ENCODE measurements at places on chromosomes 11 and 22.
A peak's percentile ranks its signal among the peaks of the same experiment; 100 is the strongest.

DNA sequence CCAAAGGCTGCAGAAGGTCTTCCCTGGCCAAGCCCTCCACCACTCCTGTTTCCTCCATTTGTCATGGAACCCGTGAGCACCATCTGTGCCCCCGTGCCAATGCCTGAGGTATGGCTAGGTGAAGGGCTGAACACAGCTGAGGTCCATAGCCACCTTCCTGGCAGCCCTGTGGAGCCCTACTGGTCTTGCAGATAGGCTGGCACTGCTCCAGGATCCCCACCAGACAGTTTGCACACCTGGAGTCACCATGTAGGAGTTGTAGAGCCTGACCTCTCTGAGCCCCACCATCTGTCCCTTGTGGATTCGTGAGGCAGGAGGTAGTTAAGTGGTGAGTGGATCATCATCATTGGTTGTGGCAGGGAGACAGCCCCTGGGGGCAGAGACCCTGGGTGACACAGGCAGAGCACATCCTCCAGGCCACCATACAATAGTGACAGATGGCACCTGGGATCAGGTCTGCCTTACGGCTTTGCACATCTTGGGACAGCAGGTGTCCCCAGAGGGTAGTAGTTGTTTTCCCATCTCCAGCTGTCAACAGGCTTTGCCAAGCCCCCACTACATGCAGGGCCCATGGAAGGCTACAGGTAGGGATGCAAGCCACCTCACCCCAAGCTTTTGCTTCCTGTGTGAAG is 52.5 kb upstream of the SUSD2 start:
- DNase-seq: no peak

DNA sequence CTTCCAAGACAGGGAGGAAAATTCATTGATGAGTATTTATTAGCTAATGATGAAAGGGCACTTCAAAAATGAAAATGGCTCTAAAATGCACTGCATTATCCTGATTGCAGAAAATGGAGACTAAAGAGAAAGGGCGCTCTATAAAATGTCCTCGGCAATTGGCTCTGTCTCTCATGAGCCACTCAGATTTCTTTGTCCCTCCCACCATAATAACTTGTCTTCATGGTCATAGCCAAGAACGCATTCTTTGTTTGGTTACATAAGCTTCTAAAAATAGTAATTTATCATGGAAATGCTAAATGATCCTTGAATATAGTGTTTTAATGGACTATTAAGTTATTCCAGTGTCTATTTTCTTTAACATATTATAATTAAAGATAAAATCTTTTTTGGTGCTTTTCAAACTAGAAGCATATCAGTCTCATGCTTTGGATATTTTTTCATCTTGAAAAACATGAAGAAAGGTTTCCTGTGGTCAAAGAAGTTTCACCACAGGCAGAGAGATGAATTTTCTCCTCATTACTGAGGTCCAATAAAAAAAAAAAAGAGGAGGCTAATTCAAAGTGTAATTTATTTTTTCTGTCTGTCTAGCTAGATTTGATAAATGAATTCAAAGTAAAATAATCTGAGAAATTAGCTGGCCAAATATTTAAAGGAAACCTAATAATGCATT is 238.1 kb upstream of the BLID start:
- DNase-seq: no peak

- DNase-seq: no peak
Measured at GRCh38 chr11:66670816-66671215, 6.9 kb downstream of the RBM4B start.

GRCh38 chr11:114058026-114058706 is 1.3 kb upstream of the ZBTB16 start:
- DNase-seq: no peak

DNA sequence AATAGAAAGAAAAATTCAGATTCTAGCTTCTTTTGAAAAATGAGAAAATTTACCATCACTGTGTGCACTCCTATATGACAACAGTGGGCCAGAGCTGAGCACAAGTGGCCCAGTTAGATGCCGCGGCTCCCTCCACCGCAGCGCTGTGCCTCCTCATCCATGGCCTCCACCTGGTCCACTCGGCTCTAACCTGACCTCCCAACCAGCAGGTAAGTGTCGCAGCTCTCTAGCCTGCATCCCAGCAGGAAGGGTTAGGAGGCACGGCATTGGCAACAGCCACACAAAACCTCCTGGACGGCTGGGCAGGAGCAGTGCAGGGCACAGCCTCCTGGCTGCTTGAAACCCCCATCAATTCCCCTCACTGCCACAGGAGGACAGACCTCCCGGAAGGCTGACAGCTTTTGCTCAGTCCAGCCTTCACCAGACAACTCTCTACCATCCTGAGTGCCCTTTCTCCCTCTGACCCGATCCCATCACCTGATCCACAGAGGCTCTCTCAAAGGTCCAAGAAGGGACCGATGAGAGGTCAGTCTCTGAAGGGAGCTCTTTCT is 76.1 kb downstream of the RPL27A start:
- no peak for DNase-seq

DNA sequence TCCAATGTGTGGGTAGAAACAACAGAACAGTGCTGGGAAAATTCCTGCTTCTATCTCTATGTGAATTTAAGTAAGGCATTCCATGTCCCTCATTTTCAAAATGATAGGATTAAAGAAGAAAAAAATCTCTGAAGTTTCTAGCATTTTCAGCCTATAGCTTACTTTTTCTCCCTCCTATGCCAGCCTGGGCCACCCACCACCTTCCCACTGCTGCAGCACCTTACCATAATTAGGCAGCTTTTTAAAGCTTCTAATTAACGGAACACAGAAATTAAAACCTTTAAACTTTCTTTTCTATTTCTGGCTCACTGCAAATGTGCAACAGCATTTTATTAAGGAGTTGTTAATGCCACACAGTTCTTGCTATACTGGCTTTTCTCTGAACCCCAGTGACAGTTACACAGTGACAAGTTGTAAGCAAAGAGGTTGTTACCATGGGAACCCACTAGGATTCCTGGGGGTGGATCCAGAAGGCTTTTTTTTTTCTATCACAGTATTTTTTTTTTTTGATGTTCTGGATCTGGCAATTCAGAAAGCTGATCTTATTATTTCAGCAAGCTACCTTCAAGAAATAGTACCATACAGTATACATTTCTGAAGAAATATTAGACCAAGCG is 20.2 kb downstream of the CELF1 start:
- no peak for DNase-seq

DNA sequence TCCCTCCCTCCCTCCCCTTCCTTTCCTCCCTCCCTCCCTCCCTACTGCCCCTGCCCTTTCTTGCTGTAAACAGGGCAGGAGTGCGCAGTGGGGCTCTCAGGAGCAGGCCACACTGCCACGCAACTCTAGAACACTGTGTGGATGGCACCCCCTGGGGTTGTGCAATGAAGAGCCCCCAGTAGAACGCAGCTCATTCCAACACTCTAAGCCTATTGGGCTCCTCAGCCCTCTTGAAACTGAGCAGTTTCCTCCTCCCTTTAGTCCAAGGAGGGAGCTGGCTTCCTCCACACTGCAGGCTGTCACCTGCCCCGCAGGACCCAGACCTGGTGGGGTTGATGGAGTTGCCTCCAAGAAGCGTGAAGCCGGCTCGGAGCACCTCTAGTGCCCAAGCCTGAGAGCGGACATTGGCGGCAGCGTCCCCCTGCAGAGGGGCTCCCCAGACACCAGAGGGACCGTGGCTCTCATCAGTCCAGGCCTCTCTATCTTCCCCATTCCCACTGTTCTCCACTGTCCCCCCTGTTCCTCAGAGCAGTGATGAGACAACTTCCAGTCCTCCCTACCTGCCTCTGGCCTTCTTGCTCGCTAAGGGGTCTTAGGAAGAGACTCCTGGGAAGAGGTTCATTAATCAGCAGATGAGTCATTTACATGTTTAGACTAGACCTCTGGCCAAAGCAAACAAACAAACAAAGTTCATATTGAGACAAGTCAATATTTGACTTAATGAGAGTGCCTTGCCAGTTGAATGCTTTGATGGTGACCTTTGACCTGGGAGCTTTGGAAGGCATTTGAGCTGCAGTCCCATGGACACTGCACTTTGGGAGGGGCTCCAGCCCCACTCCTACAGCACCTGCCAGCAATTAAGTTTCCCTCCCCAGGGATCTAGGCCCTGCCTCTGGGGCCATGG is 64.0 kb downstream of the RPUSD4 start:
- peak; percentile 6 for DNase-seq

- DNase-seq: no peak
Measured at GRCh38 chr22:46407748-46408147, 72.2 kb downstream of the TRMU start.

DNA sequence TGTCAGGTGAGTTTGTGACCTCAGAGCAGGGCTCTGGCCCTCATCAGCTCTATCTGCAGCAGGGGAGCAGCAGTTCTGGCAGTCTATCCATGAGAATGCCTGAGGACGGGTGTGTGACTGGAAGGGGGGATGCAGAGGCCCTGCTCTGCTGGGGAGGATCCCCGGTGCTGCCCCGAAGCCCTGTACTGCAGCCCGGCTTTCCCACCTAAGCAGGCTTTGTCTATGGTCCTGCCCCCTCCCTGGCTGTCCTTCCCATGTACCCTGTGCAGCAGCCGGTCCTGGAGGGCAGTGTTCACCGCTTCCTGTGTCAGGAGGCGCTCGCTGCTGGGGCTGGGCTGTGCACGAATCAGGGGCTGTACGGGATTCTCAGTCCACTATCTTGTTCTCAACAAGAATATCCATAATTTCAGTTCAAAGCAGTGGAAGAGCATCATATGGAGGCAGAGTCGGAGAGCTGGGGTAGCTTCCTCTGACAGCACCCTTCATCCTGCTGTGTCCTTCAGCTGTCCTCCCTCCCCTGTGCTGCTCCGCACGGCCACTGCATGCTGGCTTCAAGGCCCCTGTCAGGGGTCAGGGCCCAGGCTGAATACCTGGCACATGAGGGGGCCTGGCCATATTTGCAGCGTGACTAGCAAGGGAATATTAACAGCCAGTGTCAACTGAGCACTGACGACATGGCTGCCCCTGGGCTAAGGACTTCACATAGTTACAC is 125.2 kb downstream of the CTTN start:
- DNase-seq: no peak

DNA sequence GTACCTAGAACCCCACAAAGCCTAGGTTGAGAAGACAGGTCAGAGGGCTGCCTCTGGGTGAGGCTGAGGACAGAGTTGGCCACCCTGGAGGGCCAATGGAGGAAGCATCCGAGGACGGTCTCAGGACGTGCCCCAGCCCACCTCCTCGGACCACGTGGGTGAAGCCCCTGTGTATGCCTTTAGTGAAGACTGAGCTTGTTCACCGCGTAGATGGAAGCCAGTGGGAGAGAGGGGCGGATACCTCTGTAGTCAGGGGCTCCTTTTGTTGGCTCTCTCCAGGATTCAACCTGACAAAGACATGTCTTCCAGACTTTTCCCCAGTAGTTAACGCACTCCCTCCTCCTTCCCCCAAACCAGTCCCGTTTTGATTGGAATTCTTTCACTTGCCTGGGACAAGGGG is 110.7 kb downstream of the ZBTB16 start:
- DNase-seq: no peak

DNA sequence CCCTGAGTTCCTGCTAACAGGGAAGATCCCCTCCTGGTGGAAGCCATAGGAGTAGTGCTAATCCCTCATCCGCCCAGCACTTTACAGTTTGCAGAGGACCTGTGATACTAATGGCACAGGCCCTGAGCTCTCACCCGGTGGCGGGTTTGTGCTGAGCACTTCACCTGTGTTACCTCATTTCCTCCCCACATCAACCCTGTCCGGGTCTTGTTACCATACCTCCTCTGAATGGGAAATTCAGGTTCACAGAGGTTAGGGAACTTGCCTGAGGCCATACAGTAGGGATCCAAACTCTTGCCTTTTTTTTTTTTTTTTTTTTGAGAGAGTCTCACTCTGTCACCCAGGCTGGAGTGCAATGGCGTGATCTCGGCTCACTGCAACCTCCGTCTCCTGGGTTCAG is 25.2 kb downstream of the CAPN1 start:
- no peak for DNase-seq

DNA sequence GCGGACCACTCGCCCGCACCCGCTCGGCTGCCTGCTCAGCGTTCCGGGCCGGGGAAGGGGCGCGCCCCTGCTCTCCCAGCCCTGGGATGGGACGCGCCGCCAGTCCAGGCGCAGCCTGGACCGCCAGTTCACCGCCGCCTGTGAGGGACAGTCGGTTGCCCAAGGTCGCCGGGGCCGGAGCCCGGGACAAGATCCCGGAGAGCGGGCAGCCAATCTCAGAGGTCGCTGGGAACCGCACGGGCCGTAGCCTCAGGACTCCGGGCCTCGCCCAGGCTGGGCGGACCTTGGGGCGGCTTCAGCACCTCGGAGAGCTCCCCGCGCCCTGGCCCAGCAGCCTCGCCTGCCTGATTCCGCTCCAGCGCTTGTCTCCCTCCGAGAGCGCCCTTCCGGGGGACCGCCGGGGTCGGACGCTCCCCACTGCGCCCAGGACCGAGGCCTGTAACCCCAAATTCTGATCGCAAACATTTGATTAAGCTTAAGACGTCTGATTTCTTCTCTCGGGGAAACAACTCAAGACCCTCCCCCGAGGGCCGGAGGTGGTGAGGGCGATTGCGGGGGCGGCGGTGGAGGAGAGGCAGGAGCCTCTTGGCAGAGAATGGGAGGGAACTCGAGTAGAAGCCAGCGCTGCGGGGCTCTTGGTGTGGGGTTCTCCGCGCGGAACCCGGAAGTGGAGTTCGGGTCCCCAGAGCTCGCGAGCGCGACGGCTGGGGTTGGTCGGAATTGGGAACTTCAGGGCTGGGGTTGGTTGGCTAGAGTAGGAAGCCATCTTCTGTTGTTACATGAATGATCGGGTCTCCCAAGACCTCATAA is 1.1 kb upstream of the CHRM4 start:
- peak; percentile 85 for DNase-seq

DNA sequence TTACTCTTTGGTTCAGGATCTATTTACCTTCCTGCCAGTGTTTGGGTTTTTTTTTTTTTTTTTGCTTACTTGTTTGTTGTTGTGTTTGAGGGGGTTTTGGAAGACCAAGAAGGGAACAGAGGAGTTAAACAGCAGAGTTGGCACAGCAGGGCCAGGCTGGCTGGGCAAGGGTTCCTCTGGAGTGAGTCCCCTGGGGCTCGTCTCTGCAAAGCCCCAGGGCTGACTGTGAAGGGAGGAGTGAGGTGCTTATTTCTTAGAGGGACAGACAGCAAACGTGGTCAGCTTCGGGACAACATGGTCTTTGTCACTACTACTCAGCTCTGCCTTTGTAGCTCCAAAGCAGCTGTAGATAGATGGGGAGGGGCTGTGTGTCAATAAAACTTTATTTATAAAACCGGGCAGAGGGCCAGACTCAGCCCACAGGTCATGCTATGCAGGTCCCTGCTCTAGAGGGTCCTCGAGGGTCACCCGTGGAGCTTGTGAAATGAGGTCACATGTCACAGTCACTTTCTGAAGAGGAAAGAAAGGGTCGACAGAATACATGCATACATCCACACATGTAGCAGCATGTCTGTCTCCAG is 1404.7 kb downstream of the BRD1 start:
- no peak for DNase-seq

GRCh38 chr11:79434283-79434682 is 6.5 kb downstream of the TENM4 start:
- no peak for DNase-seq
